ENCODE measurements at places on chromosomes 1 and 21. TPM values are rescaled to one million over a fixed set of nuclear protein-coding genes. Genes with fewer than 3 reads are reported as not detected.
A peak's percentile ranks its signal among the peaks of the same experiment; 100 is the strongest.

DNA sequence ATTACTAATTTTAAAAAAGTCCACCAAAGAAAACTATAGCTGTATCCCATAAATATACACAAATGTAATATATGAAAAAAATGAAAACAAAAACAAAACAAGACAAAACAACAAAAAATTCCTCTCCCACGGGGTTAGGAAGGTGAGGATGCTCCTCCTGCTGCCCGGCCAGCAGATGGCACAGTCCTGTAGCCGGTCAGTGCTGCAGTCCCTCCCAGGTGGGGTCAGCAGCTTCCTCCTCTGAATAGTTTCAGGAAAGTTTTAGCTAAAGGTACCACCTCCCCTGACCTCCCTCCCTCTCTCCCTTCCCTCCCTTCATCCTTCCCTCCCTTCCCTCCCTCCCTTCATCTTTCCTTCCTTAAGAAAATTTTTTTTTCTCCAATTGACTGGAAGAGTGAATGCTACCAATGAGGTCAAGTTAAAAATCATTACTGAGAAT is 67.8 kb upstream of the BCL10 start:
- peak; percentile 64 for DNase-seq

DNA sequence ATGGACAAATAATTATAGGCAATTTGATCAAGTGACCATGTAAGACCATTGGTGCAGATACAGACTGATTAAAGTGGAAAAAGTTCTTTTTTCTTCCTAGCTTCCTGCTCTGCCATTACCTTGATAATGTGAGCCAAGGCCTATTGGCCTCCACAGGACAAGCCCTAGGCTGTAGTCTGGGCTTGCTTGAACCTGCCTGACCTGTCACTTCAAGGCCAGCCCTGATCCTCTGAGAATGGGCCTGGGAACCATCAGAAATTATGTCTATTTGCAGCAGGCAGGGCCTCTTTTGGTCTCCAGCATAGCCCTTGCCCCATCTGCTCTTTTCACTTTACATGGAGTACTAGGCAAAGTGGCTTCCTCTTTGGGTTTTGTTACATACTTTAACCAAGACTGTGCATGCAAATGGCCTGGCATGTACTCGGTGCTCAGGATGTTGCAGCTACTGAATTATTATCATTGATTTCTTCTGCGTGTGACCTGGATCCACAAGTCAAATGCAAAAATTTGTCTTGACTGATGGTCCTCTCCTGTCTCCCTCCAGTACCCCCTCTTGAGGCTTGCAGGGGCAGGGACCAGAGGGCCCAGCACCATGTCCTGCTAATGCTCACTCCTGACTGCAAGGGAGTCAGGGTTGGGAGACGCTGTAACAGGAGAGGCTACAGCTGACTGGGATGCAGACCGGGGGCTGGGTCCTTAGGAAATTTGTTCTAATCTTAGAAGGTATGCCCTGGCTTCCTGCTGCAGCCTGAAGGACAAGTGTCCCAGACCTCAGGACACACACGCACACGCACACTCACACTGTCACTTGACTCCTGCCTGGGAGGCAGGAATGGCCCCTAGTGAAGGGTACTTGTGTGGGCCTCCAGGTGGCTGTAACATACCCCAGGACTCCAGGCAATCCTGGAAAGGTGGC is 39.4 kb downstream of the RCSD1 start:
- DNase-seq: no peak

DNA sequence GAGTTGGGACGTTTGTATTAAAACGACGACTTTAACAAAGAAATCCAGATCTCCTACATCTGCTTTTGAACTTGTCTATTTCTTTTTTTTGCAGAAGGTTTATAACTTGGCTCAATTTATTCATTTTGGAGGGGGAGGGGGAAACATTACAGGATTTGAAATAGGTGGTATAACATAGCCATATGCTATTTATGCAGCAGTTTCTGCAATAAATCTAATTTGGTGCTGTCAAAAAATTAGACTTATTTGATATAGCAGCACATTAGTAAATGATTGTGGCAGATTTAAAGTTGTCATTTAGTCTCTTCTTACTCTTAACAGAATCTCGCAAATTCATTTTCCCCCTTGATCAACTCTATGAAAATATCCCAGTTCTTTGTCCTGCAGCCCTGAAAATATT is 138.2 kb downstream of the SDCCAG8 start:
- DNase-seq: no peak

GRCh38 chr1:41333146-41333784 is 28.0 kb upstream of the FOXO6 start:
- peak; percentile 31 for DNase-seq

GRCh38 chr1:56645677-56646305 is 677 bp downstream of the PRKAA2 start:
- DNase-seq: no peak

The ADAMTS5 gene
- total RNA-seq: 12.5 TPM

The SMIM34 gene
- not detected for total RNA-seq

The APCS gene
- not detected for total RNA-seq

All from renal cortical epithelial cell (primary cell).